A549 treated with Hydrocortisone at 1 μM for 4 hours (cell line): ENCODE measurements at places on chromosomes 16 and 17. TPM values are rescaled to one million over a fixed set of nuclear protein-coding genes. Genes with fewer than 3 reads are reported as not detected.

The CD300H gene
- total RNA-seq = 0.27 to 0.63 TPM (median 0.40 TPM) in 4 of 5 replicates, not detected in the other

The ASGR1 gene
- 0.70 to 1.4 TPM (median 0.89 TPM) in 5 replicates for total RNA-seq

The OR1A1 gene
- not detected in 5 replicates for total RNA-seq

The MYH1 gene
- total RNA-seq = not detected in 5 replicates

The NOXO1 gene
- 0.17 to 0.29 TPM (median 0.20 TPM) in 5 replicates for total RNA-seq
